ENCODE measurements at places on chromosomes 11 and 22.

DNA sequence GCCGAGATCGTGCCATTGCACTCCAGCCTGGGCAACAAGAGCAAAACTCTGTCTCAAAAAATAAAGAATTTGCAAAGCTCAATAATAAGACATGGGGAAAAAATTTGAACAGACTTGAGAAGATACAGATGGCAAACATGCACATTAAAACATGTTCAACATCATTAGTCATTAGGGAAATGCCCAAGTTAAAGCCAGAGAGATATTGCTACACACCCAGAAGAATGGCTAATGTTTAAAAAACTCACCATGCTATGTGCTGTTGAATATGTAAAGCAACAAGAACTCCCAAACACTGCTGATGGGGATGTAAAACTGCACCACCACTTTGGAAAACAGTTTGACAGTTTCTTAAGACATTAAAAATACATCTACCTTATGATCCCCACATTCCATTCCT, 12.6 kb downstream of the LRRC75B start:
- DNase-seq = no peak

- no peak for DNase-seq
Measured at GRCh38 chr11:114914231-114915005, 236.1 kb downstream of the NXPE2 start.

- DNase-seq = peak; percentile 30
Measured at GRCh38 chr11:6298605-6299004, 21.7 kb downstream of the CAVIN3 start.

- DNase-seq = no peak
Measured at GRCh38 chr11:111639226-111639925, 37.1 kb downstream of the SIK2 start.
